Fibroblast of lung (primary cell): ENCODE measurements at places on chromosomes 2 and 18. TPM values are rescaled to one million over a fixed set of nuclear protein-coding genes. Genes with fewer than 3 reads are reported as not detected.

- H3K27ac ChIP-seq = peak overlapping the region; percentile 70
- no peaks in the 10 kb centered on the region for H3K36me3 ChIP-seq
- H3K27me3 ChIP-seq = no peaks in the 10 kb centered on the region
- H3K4me3 ChIP-seq = no peak overlapping the region
- DNase-seq = no peak
Measured at GRCh38 chr2:39506215-39506614, 69.1 kb upstream of the MAP4K3 start.

GRCh38 chr2:80592106-80592505, 287.6 kb upstream of the LRRTM1 start:
- no peaks in the 10 kb centered on the region for H3K36me3 ChIP-seq
- no peak overlapping the region for H3K27ac ChIP-seq
- H3K4me3 ChIP-seq = no peak overlapping the region

DNA sequence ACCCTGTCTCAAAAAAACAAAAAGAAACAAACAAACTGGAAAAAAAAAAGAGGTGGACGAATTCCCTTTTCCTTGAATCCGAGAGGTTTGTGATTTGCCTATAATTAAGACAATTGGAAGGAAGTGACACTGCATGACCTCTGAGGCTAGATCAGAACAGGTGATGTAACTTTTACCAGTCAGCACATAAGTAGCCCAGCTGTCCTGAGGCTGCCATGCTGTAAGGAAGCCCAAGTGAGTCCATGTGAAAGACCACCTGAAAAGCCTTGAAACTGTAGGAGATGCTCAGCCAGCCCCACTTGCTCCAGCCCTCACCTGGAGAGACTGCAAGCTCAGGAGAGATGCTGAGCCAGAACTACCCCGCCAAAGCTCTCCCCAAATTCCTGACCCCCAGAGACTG, 166.8 kb downstream of the TGIF1 start:
- DNase-seq = no peak
- H3K36me3 ChIP-seq = no peaks in the 10 kb centered on the region
- H3K27me3 ChIP-seq = no peaks in the 10 kb centered on the region
- no peak overlapping the region for H3K27ac ChIP-seq

DNA sequence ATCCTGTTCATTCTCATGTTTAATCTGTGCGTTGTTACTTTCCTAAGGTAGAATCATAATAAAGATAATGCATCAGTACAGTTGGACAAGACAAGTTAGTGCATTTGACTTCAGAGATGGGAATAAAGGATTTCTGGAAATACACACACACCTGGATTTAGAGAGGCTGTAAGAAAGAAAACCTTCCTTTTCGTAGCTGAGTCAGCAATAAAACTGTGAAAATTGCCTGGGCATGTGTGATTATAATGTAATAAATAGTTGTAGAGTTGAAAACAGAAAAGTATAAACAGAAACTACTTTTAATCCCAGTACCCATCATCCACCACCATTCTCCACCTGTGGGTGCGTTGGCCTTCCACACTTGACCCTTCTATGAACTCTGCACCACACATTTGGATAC, 15.4 kb downstream of the CFAP53 start:
- H3K27me3 ChIP-seq = no peaks in the 10 kb centered on the region
- no peak for DNase-seq
- H3K4me3 ChIP-seq = no peak overlapping the region
- no peaks in the 10 kb centered on the region for H3K4me1 ChIP-seq
- H3K27ac ChIP-seq = no peak overlapping the region

DNA sequence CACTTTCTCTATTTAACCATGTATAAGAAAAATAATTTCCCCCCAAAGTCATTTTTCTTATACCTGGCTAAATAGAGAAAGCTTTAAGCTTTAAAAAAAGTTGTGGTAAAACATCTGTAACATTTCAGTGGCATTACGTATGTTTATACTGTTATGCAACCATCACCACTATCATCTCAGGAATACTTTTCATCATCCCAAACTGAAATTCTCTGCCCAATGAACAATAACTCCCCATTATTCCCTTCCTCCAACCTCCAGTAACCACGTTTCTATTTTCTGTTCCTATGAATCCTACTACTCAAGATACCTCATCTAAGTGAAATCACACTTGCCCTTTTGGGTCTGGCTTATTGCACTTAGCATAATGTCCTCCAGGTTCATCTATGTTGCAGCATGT, 1.7 kb upstream of the SLC3A1 start:
- peak; percentile 2 for DNase-seq
- H3K27me3 ChIP-seq = no peaks in the 10 kb centered on the region
- no peak overlapping the region for H3K4me3 ChIP-seq

- no peak overlapping the region for H3K27ac ChIP-seq
- no peaks in the 10 kb centered on the region for H3K27me3 ChIP-seq
- H3K4me3 ChIP-seq = no peak overlapping the region
Measured at GRCh38 chr2:189834059-189834458, 49.8 kb downstream of the PMS1 start.

- H3K27ac ChIP-seq = no peak overlapping the region
- H3K27me3 ChIP-seq = no peaks in the 10 kb centered on the region
- no peaks in the 10 kb centered on the region for H3K4me1 ChIP-seq
- H3K4me3 ChIP-seq = no peak overlapping the region
- DNase-seq = peak; percentile 16
Measured at GRCh38 chr2:51846796-51847195, 814.9 kb upstream of the NRXN1 start.

GRCh38 chr2:237720957-237721356, 77.6 kb upstream of the RBM44 start:
- DNase-seq = peak; percentile 98
- no peaks in the 10 kb centered on the region for H3K27me3 ChIP-seq
- peaks cover 5% of the 10 kb centered on the region for H3K36me3 ChIP-seq

GRCh38 chr2:238952261-238952919, 104.5 kb downstream of the TWIST2 start:
- H3K4me1 ChIP-seq = peaks cover 15% of the 10 kb centered on the region
- peak; percentile 63 for DNase-seq
- H3K27ac ChIP-seq = no peak overlapping the region
- no peaks in the 10 kb centered on the region for H3K27me3 ChIP-seq

DNA sequence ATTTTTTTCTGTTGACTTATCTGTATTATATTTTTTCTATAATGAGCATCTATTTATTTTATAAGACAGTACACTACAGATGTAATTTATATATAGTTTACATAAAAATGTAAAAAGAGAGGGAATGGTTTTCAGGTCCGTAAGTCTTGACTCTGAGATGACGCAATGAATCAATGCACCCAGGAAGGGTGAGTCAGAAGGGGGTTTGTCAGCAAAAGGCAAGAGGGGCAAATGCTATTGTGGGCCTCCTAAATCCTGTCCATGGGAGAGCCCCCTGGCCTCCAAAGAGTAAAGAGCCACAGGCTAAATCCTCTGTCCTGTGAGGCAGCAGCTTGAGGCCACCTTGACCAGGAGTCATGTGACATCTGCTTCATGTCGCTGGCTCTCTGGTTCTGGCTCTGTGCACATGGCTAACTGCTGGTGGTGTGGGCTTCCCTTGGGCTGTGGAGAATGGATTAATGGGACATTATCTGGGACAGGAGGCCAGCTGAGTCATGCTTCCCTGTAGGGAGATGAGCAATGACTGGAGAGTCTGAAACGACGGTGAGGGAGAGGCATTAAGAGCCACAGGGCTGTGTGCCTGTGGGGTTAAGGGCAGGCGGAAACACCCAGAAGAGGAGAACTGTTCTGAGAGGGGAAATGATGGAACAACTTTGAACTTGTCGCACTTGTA, 22.8 kb upstream of the ASB18 start:
- no peak overlapping the region for H3K27ac ChIP-seq
- no peaks in the 10 kb centered on the region for H3K27me3 ChIP-seq
- H3K36me3 ChIP-seq = no peaks in the 10 kb centered on the region

GRCh38 chr2:231909631-231910030, 16.6 kb downstream of the NPPC start:
- DNase-seq = no peak
- no peaks in the 10 kb centered on the region for H3K27me3 ChIP-seq
- no peak overlapping the region for H3K4me3 ChIP-seq
- no peaks in the 10 kb centered on the region for H3K4me1 ChIP-seq

GRCh38 chr2:6971502-6971901, 54.3 kb downstream of the RNF144A start:
- H3K27ac ChIP-seq = no peak overlapping the region
- DNase-seq = no peak
- no peaks in the 10 kb centered on the region for H3K36me3 ChIP-seq
- no peaks in the 10 kb centered on the region for H3K4me1 ChIP-seq

- DNase-seq = no peak
- H3K4me1 ChIP-seq = no peaks in the 10 kb centered on the region
- no peaks in the 10 kb centered on the region for H3K27me3 ChIP-seq
- no peak overlapping the region for H3K27ac ChIP-seq
- no peak overlapping the region for H3K4me3 ChIP-seq
Measured at GRCh38 chr2:12335131-12335530, 381.6 kb upstream of the TRIB2 start.

GRCh38 chr2:98709535-98709934, 21.4 kb downstream of the MGAT4A start:
- H3K27me3 ChIP-seq = no peaks in the 10 kb centered on the region
- no peak overlapping the region for H3K4me3 ChIP-seq
- no peak for DNase-seq
- H3K36me3 ChIP-seq = no peaks in the 10 kb centered on the region

GRCh38 chr18:74368901-74369705, 53.5 kb downstream of the C18orf63 start:
- H3K27me3 ChIP-seq = no peaks in the 10 kb centered on the region
- H3K4me1 ChIP-seq = no peaks in the 10 kb centered on the region
- H3K27ac ChIP-seq = no peak overlapping the region
- H3K36me3 ChIP-seq = no peaks in the 10 kb centered on the region
- DNase-seq = no peak
- H3K4me3 ChIP-seq = no peak overlapping the region

DNA sequence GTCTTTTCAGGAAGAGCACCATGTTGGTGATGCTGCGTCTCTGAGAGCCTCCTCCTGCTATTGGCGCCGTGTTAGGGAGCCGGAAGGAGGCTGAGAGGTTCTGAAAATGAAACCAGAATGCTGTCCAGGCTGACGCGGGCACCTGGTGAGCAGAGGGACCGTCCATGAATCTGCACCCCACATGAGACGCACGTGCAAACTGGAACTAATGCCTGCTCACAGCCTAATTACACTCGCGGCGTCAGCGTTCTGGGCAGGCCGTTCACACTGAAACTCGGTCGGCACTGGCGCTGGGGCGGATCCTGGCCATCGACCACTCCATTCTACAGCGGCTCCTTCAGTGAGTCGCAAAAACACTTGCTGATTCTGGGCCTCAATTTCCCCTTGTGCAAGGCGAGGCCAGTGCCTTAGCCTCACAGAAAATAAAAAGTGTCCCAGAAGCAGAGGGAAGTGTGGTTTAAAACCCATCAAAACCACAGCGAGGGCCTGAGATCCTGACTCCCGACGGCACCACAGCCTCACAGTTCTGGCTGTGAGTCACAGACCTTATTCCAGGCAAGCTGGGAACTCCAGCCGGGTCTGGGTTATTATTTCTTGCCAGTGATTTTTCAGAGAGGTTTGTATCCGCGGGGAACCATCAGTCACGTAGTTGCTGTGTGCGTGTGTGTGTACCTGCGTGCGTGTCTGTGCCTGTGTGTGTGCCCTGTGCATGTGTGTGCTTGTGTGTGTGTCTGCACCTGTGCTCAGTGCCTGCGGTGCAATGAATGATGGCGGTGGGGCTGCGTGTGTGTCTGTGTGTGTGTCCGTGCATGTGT, 49.1 kb upstream of the CTDP1 start:
- no peaks in the 10 kb centered on the region for H3K27me3 ChIP-seq
- H3K36me3 ChIP-seq = no peaks in the 10 kb centered on the region
- H3K27ac ChIP-seq = no peak overlapping the region
- DNase-seq = peak; percentile 11
- no peaks in the 10 kb centered on the region for H3K4me1 ChIP-seq
- H3K4me3 ChIP-seq = no peak overlapping the region

GRCh38 chr2:70467831-70468779, 85.5 kb downstream of the TGFA start:
- no peak overlapping the region for H3K27ac ChIP-seq
- no peak overlapping the region for H3K4me3 ChIP-seq
- no peaks in the 10 kb centered on the region for H3K36me3 ChIP-seq
- DNase-seq = no peak

DNA sequence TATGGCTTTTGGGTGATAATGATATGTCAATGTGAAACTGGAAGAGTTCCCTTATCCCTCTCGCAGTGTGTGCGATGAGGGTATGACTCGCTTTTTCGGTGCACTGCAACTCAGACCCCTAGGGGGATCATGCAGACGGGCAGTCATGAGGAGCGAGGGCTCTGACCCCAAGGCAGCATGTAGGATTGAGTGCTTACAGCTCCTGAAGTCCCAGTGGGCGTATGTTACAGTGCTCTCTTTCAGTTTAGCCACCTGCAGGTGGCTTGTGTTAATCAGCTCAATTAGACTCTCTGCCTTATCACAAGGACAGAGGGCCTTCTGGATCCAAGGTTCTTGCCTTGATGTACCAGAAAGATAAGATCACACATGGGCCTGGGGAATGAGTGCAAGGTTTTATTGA, 1269.9 kb upstream of the GYPC start:
- H3K27ac ChIP-seq = no peak overlapping the region
- no peaks in the 10 kb centered on the region for H3K36me3 ChIP-seq
- no peak for DNase-seq

- H3K27me3 ChIP-seq = no peaks in the 10 kb centered on the region
- H3K36me3 ChIP-seq = no peaks in the 10 kb centered on the region
- H3K27ac ChIP-seq = no peak overlapping the region
- no peak for DNase-seq
- H3K4me3 ChIP-seq = no peak overlapping the region
- H3K4me1 ChIP-seq = no peaks in the 10 kb centered on the region
Measured at GRCh38 chr2:37549598-37549997, 121.8 kb downstream of the CDC42EP3 start.

DNA sequence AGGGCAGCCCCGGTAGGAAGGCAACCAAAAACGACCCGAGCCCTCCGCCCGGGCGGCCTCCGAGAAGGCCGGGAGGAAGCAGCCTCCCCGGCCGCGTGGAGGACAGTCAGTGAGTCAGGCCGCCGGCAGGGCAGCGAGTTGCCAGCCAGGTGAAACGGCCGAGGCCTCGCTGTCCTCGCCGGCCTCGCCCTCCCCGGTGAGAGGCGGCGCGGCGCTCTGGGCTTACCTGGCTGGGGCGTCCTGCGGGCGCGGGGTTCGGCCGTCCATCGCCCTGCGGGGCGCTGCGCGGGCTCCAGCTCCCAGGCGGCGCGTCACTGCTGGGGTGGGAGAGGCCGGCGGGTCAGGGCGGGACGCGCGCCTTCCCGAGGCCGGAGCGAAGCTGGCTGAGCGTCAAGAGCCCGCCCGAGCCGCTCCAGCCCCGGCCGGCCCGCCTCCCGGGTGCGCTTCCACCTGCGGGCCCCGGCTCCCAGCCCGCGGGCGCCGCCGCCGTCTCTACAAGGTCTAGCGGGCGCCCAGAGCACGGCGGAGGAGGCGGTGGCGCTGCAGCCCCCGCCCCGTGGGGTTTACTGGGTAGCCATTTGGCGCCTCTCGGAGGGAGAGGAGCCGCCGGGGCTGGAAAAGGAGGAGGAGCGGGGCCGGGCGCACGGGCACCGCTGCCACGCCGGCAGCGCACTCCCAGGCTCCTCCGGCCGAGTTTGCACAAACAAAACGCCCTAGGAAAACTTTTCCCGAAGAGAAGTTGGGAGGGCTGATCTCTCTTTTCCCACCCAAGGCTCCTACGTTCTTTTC, 499 bp downstream of the COBLL1 start:
- peaks cover 9% of the 10 kb centered on the region for H3K4me1 ChIP-seq
- no peaks in the 10 kb centered on the region for H3K36me3 ChIP-seq
- peak; percentile 71 for DNase-seq
- no peaks in the 10 kb centered on the region for H3K27me3 ChIP-seq

PKDCC gene
- 63.9 and 70.1 TPM in 2 replicates for total RNA-seq

FBLN7 gene
- total RNA-seq = 0.51 and 0.99 TPM in 2 replicates

YPEL5 gene
- total RNA-seq = 97.1 and 159 TPM in 2 replicates

UGP2 gene
- 77.8 and 81.2 TPM in 2 replicates for total RNA-seq

SLC9A4 gene
- not detected in 2 replicates for total RNA-seq

NAT8 gene
- not detected in 2 replicates for total RNA-seq

RNF144A gene
- total RNA-seq = 0.17 and 0.26 TPM in 2 replicates

DPP4 gene
- 148 and 297 TPM in 2 replicates for total RNA-seq

CDCA7 gene
- 1.3 and 1.5 TPM in 2 replicates for total RNA-seq

SERPINB5 gene
- not detected in 2 replicates for total RNA-seq

DQX1 gene
- total RNA-seq = not detected in 2 replicates

PARD3B gene
- total RNA-seq = 14.9 and 20.6 TPM in 2 replicates
